Epithelial cell of proximal tubule (primary cell): ENCODE measurements at places on chromosomes 11 and 22. TPM values are rescaled to one million over a fixed set of nuclear protein-coding genes. Genes with fewer than 3 reads are reported as not detected.

GRCh38 chr22:37549704-37550059 is 10.6 kb upstream of the CDC42EP1 start:
- no peak for DNase-seq

DNA sequence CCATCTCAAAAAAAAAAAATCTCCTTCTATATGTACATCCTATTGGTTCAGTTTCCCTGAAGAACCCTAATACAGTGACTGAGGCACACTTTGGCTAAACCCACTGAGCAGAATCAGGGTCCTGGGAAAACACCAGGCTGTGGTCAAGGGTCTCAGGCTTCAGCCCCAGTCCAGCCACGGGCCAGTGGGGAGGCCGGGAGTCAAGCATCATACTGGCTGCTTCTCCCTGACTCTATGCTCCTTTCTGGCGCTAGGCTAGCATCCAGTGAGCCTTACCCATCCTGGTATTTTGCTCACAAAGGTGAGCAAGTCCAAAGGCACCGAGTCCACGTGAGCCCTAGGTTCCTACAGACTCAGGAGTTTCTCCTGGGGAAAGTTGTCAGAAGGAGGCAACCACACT is 752.5 kb downstream of the BRD1 start:
- no peak for DNase-seq

GRCh38 chr22:42367980-42368378 is 64.2 kb downstream of the NFAM1 start:
- DNase-seq = no peak

MAPK8IP2 gene
- total RNA-seq = 0.23 and 0.43 TPM in 2 replicates

DNA sequence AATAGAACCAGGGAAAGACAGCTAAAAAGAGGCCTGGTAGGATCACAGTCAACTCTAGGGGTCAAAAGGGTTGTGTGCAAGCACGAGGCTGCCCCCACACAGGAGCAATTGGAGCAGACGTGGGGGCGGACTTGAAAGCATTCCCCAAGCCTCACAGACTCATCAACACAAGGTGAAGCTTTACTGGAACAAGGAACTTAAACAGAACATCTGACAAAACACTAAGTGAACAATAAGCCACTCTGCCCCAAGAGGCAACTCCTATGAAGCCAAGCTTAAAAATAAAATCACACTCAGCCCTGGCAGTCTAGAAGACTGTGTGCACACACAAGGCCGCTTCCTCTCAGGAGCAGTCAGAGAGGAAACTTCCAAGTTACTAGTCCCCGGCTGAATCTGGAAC is 32.2 kb upstream of the TEAD1 start:
- DNase-seq = peak; percentile 6

GPHA2 gene
- total RNA-seq = not detected in 2 replicates

DNA sequence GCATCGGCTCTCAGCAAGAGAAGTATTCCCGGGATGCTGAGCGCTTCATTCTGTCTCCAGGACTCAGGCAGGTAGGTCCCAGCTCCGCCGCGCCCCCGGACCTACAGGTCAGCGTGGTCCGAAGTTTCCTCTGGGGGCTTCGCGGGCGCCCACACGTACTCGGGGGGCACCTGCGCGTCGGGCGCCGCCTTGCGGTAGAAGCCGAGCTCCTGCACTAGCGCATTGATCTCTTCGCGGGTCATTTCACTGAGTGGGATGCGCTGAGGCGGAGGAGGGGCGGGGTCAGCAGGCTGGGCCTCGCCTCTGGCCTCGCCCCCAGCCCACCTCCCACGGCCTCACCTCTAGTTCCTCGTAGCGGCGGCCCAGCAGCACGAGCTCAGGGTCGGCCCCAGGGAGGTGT is 2.5 kb downstream of the SELENOM start:
- DNase-seq = no peak

MYO7A gene
- total RNA-seq = 0.23 and 0.29 TPM in 2 replicates

DNA sequence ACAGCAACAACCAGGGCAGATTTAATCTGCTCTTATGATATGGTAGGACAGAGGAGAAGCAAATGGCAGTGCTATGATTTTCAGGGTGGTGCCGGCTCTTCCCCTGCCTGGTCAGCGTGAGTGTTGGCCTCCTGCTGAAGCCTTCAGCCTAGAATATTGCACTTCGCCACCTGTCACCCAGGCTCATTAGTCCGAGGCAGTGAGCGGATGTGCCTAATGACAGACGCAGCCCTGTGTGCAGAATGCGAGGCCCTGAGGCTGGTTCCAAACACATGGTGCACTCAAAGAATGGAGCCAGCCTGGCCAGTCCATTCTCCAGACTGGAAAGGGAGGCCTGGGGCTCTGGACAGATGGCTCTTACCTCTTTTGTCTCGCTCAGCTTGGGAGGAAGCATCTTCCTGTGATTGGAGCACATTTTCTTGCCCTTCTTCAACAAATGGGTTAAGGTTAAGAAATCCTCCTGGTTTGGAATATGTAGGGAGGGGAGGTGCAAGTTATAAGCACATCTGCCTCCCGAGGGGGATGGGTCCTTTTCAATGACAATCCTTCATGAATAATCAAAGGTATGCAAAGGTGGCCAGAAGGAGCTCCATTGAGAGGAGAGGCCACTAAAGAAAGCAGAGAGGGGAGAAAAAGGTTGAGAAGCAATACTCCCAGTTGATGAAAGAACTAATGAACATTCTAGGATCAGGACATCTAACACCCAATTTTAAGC is 39.7 kb upstream of the GALNT18 start:
- no peak for DNase-seq

DNA sequence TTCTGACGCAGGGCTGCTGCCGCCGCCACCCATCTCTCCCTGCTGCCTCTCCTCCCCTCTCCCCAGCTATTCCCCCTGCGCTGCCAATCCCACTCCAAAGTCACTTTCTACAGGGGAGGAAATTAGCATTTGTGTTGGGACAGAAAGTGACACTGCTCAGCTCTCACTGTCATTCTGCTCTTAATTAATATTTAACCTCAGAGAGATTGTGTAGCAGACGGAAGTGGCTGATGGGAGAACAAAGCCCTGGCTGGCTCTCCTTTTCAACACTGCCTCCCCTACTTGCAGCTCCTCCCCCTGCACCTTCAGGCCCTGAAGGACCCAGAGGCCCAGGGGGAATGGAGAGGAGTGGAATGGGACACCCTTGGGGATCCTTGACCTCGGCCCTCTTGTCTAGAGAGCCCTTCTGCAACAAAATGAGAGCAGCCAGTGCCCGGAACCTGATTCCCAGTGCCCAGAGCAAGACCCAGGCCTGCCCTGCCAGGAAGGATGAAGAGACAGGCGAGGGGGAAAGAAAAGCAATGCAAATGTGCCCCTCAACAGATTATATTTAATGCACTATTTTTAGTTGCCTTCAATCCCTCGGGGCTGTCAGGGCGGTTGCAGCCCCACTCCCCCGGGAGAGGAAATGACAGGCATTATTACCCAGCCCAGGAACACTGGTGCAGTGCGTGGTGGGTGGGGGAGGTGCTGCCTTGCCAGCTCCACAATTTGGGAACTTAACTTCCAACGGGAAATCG is 14.6 kb upstream of the NRGN start:
- no peak for DNase-seq

DNA sequence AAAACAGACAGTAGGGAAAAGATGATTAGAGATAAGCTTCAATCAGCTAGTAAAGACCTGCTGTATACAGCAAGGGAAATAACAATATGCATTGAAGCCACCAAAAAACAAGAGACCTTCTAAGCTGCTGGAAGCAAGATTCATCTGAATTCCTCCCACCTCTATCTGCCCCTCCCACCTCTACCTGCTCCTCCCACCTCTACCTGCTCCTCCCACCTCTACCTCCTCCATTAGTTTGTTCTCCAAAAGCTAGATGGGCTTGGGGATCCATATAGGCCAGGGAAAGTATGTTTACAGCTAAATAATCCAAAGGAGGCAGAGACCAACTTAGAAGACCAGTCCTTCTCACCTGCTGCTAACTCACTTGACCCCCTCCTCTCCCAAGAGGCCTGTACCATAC is 33.2 kb downstream of the PAK1 start:
- DNase-seq = no peak

DNA sequence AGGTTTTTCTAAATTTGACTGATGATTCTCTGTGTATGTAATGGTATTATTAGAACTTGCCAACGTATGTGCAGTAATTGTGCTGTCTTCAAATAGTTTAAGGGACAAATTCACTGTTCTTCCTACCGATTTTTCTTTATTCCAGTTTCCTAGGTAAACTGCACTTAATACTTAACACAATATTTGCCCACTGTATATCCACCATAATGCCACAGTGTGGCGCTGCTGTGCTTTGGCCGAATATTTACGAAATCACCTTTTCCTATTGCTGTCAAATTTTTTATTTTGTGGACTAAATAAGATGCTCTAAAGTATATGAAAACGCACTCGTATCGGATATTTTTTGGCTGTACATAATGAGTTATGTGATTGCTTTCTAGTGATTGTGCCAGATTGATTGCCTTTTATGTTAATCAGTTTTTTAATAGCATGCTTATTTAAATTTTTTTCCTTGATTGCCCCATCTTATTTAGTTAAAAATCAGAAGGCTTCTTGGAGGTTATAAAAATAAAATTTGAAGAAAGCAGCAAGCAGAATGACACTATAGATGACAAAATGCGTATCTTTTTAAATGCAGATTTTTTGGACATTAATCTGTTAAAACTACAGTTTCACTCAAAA is 10.5 kb downstream of the AASDHPPT start:
- no peak for DNase-seq

GRCh38 chr11:125990244-125990643 is 44.4 kb downstream of the VSIG10L2 start:
- no peak for DNase-seq

CD3E gene
- not detected in 2 replicates for total RNA-seq
